ENCODE measurements at places on chromosomes 3 and 15.
A peak's percentile ranks its signal among the peaks of the same experiment; 100 is the strongest.

DNA sequence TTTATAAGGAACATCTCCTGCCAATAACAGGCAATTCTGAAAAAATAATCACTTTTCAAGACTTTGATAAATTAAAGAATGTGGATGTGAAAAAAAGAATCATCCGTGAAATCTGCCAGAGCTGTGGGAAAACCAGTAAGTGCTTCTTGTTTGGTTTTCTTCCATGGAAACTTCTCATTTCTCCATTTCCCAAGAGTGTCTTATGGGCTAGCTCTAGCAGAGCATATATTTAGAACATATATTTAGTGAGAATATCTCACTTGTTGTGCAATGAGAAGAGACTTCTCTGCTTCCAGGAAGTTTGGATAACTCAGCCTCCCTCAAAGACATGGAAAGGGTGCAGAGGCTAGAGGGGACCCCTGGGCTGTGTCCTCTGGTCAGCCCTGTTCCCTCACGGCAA, 49.9 kb downstream of the COL6A5 start:
- no peak for DNase-seq

GRCh38 chr15:39609166-39609916, 28.5 kb downstream of the THBS1 start:
- no peak for DNase-seq

DNA sequence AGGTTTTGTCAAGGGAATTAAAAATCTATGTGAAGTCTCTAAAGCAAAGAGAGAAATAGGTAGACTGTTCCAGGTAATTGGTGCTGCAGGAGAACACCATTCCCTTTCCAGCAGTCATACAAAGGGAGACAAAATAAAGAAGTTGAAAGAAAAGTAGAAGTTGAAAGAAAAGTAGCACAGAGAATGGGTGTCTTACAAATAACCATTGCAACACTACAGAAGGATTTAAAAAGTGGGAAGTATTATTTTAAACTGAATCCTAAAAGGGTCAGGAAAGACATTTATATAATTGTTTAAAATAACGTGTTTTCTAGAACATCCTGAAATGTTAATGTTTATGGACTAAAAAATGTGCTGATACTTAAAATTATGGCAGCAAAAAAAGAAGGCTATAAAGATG, 223.8 kb downstream of the RSRC1 start:
- DNase-seq, result no peak

DNA sequence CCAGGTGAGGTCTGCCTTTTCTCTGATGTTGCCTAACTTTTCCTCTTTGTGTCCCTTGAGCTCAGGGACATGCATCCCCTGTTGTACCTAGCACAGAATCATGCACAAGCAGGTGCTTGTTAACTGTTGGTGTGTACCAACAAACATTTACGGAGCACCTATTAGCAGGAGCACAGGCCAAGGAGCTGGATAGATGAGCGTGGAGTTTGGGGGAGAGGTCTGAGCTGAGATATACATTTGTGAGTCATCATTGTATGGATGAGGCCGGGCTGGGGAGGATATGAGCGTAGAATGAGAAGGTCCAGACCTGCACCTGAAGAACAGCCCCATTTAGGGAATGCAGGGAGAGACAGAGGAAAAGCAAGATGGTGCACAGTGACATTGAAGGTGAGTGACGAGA, 53.4 kb downstream of the SMAD3 start:
- no peak for DNase-seq

GRCh38 chr15:98647026-98647773, 1.1 kb upstream of the IGF1R start:
- peak; percentile 73 for DNase-seq

GRCh38 chr15:82314769-82315518, 34.3 kb downstream of the GOLGA6L10 start:
- no peak for DNase-seq

GRCh38 chr3:70546679-70547078, 234.2 kb upstream of the MDFIC2 start:
- no peak for DNase-seq

DNA sequence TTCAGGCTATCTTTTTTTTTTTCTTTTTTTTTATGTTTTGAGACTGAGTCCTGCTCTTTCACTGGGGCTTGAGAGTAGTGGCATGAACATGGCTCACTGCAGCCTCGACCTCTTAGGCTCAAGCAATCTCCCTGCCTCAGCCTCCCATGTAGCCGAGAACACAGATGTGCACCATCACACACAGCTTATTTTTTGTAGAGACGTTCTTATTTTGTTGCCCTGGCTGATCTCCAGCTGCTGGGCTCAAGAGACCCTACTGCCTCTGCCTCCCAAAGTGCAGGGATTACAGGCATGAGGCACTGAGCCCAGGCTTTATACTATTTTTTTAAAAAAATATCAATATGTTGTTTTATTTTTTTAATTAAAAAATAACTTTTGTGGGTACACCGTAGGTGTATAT, 467.3 kb downstream of the CADM2 start:
- DNase-seq, result no peak

DNA sequence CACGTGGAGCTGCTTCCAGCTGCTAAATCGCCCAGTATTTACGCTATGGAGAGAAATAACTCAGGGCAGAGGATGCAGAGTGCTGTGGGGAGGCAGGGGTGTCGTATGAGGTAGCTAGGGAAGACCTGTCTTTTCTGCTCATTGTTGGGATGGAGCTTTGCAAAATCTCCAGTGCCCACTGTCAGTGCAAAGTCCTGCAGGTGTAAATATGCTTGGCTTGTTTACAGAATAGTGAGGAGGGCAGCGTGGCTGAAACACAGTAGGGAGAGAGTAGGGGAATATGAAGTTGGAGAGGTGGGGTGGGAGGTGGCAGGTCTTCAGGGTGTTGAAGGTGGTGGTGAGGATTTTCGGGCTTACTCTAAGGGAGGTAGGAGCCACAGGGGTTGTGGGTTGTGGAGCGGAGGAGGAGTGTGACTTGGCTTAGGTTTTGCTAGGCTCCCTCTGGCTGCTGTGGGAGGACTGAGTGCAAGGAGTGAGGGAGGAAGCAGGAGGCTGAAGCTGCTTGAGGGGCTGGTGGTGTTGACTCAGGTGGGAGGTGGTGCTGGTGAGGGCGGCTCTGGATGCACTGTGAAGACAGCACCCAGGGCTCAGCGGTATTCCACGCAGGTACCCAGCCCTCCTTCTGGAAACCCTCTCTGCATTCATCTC, 125.7 kb downstream of the FBLN2 start:
- no peak for DNase-seq

DNA sequence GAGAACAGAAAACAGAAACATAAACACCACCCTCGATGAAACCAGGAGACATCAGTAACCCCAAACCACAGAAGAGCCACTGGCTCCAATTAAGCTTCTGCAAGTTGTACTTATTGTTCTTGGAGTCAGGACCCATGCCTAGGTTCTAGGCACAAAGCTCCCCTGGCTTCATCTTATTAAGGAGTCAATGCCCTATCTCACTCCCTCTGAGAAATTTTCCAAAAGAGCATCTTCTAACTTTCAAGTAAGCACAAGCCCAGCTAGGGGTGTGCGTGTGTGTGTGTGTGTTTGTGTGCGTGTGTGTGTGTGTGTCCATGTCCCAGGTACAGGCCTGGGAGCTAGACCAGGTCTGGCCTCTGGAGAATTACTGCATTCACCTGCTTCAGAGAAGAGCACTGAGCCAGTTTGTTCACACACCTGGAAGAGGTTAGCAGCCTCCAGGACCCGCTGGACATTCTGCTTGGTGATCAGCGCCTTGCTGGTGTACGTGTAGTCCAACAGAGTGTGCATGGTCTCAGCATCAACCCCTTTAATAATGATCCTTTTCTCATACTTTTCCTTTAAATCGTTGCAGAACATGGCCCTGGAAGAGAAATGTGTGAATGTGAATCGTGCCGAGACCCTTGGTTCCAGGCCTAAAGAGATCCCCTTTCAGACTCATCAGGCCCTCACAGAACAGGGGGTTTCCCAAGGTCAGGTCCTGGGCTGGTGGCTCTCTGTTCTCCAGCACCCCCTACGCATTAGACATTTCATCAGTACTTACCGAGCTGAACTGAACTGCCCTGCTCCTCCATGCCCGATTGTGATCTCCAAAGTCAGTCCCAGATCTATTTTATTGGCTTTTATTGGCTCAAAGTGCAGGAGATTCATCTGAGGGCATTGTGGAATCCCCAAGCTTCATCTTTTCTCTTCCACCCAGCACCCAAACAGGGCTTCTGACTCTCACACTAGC, 27.8 kb downstream of the KLHL6 start:
- no peak for DNase-seq

GRCh38 chr3:99635348-99635747, 3.0 kb upstream of the COL8A1 start:
- DNase-seq, result no peak

- DNase-seq, result no peak
Observed at GRCh38 chr15:72306211-72306785, 13.7 kb downstream of the CELF6 start.

DNA sequence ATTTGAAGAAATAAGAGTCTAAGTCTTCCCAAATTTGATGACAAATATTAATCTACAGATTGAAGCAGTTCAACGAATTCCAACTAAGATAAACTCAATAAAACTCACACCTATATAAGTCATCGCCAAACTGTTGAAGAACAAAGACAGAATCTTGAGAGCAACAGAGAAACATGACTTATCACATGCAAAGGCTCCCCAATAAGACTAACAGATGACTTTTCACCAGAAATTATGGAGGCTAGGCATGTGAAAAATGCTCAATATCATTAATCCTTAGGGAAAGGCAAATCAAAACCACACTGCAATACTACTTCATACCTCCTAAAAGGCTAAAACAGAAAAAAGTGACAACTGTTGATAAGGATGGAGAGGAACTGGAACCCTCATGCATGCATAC, 517.6 kb upstream of the SUCLG2 start:
- DNase-seq, result no peak

- DNase-seq, result no peak
Observed at GRCh38 chr3:119258915-119259314, 18.2 kb upstream of the B4GALT4 start.

GRCh38 chr3:118692416-118692815, 342.2 kb downstream of the IGSF11 start:
- DNase-seq, result no peak

- no peak for DNase-seq
Observed at GRCh38 chr15:88249220-88249619, 7.3 kb downstream of the NTRK3 start.

DNA sequence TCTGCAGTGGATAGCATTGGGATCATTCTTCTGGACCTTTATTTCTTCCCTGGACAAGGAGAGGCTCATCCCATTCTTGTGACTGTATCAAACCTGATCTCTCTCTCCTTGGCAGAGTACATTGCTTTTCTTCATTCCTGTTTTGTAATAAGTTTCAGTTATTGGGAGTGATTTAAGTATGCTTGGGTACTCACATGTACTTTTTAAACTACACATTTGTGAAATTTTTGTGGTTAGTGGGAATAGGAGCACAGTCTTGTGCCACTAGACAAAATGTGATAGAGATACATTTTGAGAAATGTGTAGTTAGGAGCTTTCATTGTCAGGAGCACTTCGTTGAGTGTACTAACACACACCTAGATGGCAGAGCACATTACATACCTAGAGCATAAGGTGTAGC, 262.6 kb downstream of the C3orf38 start:
- DNase-seq, result no peak

- DNase-seq, result peak; percentile 16
Observed at GRCh38 chr3:126510308-126510910, 7.2 kb downstream of the UROC1 start.

DNA sequence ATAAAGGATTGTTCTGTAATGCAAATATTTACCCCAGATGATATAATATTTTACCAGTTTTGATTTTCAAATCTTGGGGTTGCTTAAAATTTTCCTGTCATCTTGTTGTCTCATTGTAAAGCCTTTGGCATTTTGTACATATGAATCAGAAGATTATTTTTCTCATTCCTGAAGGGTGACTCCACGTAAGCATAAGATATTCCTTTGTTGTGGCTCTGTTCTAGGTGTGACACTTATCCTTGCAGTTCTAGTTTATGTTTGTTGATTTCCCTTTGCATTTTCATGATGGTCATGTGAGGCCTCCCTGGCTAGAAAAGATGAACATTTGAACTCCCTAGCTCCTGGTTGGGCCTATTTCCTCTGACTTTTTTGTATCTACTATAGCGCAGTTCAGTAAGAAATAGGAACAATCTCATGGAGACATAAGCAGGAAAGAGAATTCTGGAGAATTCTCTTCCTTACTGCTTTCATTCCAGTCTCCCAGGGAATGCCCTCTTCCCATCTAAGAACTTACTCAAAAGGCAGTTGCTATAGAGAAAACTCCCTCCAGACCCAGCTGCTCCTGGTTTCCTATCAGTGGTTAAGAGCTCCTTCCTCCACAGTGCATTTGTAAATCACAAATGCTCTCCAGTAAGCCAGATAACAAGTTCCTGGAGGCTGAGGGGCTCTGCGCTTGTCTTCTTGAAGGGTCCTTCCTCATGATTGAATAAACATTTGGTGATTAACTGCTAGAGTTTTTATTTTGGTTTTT, 124.7 kb downstream of the WNT5A start:
- DNase-seq, result no peak

- no peak for DNase-seq
Observed at GRCh38 chr3:64223791-64224745, 1.2 kb downstream of the PRICKLE2 start.

GRCh38 chr3:177314897-177315296, 117.6 kb upstream of the TBL1XR1 start:
- no peak for DNase-seq

- DNase-seq, result no peak
Observed at GRCh38 chr3:123314359-123315270, 112.9 kb downstream of the SEC22A start.

DNA sequence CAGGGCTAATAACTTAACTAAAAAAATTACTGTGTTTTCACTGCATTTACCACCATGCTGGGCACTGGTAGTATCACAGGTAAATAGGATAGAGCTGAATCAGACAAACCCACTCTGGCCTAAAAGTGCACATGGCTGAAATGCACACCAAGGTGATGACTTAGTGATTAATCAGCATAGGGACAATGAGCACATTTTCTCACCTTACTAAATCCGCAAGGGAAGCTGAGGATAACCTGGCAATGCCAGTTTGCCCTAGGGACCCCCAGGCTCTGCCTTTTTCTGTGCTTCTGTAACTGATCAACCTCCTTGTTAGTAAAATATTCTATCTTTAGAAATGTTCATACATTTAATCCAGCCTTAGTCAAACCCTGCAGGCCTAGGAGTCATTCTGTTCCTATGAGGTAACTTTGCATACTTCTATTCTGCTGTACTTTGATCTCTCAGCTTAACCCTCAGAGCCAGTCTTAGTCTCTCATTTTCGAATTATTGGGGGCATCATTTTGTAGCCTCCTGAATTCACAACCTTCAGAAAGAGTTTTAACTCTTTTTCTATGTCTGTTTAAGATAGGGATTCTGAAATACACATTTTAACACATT, 562.9 kb upstream of the KCNMB2 start:
- no peak for DNase-seq
